Lung (tissue), 17 donors: ENCODE measurements at places on chromosomes 4 and X. TPM values are rescaled to one million over a fixed set of nuclear protein-coding genes. Genes with fewer than 3 reads are reported as not detected.

Gene AMBN
- total RNA-seq = not detected

Gene ACTRT1
- total RNA-seq = not detected

DNA sequence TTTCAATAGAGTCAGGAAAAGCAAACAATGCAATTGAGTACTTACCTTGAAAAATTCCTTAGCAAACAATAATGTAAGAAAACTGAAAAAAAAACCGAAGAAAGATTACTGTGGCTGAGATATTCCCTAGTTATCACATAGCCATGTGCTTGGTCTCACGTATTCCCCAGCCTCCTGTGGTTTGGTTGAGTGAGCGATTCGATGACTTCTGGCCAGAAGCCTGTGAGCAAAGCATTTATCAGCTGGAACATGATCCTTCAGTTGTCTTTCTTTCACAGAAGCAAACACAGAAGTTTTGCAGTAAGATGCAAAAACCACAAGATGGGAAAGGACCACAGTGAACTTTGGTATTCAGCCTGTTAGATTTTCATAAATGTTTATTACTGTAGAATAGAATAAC lies 1754.3 kb upstream of the AGA start:
- peak; percentile 40 for DNase-seq

DNA sequence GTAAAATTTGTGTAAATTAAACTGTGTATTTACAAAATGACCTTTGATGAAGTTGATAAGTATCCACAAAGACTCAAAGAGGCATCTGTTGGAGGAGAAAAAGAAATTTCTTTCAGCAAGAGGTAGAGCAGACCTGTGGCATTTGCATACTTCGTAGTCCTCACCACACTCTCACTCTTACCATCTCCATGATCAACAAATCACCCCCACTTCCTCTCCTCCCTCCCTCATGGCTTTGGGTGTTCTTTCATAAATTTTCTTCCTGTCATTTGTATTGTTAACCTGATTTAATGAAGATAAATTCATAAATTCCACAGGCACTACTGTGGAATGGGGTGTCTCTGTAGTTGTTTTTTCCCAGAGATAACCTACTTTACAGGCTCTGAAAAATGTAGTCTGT lies 366.5 kb downstream of the ZNF674 start:
- no peak for DNase-seq

GRCh38 chrX:151227627-151228026 lies 51.2 kb downstream of the GPR50 start:
- DNase-seq = no peak

- no peak for DNase-seq
Measured at GRCh38 chr4:13922459-13922858, 294.9 kb upstream of the BOD1L1 start.

DNA sequence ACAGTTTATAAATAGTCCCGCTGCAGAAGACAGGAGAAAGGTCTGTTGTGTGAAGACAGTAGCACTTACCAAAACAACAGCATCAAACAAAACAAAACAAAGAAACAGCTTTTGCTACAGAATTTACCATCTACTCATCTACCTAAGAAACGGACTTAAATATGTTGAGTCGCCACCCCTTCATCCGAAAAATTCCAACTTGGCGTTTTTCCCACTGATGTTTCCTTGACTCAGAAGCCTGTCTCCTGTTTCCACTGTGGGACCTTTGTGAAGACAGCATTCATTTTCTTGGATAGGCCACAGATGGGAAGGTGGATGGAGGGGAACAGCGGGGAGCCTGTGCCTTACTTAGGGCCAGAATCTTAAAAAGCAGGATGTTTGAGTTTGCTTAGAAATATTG lies 1.3 kb upstream of the ITM2A start:
- peak; percentile 0 for DNase-seq
